ENCODE measurements at places on chromosomes 2 and 18.
A peak's percentile ranks its signal among the peaks of the same experiment; 100 is the strongest.

DNA sequence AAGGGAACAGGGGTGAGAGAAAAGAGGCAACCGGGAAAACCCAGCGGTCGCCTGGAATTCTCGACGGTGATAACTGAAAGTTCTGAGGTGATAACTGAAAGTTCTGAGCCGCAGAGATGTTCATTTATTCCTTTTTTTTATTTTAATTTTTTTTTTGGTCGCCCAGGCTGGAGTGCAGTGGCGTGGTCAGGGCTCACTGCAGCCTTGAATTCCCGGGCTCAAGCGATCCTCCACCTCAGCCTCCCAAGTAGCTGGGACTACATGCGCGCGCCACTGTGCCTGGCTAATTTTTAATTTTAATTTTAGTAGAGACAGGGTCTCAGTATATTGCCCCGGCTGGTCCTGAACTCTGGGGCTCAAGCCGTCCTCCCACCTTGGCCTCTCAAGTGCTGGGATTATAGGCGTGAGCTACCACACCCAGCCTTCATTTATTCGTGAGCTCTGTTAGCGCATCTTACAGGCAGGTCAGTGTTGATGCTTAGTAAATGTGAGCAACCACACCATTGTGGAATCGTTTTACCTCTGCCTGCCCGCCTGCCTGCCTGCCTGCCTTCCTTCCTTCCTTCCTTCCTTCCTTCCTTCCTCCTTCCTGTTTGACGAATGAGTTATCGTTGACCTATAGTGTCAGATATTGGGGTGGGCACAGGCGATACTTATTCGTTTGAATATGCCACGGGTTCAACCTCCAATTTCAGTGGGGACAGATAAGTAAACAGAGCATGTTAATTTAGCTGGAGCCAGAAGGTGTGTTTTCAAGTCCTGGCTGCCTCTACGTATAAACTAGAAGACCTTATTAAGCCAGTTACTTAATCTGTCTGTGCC, 557 bp upstream of the E2F6 start:
- DNase-seq, result no peak

GRCh38 chr18:9838144-9838877, 47.5 kb upstream of the TXNDC2 start:
- DNase-seq, result peak; percentile 80

GRCh38 chr2:171325886-171326585, 107.8 kb downstream of the METTL8 start:
- DNase-seq, result no peak

GRCh38 chr2:135803278-135803677, 33.7 kb downstream of the LCT start:
- DNase-seq, result no peak

DNA sequence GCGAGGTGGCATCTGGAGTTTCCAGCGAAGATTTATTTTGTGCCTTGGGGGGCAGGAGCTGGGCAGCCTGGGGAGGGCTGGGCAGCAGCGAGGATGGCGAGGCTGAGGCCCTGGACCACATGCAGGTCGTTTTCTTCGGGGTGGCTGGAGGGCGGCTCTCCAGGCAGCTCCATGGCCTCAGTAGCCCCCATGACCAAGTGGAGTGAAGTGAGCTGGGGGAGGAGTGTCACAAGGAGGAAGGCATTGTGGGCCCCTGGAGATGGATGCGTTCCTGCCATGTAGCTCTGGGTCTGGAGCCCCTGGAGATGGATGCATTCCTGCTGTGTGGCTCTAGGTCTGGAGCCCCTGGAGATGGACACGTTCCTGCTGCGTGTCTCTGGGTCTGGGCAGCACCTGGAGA, 40.4 kb downstream of the SH3BP4 start:
- no peak for DNase-seq

DNA sequence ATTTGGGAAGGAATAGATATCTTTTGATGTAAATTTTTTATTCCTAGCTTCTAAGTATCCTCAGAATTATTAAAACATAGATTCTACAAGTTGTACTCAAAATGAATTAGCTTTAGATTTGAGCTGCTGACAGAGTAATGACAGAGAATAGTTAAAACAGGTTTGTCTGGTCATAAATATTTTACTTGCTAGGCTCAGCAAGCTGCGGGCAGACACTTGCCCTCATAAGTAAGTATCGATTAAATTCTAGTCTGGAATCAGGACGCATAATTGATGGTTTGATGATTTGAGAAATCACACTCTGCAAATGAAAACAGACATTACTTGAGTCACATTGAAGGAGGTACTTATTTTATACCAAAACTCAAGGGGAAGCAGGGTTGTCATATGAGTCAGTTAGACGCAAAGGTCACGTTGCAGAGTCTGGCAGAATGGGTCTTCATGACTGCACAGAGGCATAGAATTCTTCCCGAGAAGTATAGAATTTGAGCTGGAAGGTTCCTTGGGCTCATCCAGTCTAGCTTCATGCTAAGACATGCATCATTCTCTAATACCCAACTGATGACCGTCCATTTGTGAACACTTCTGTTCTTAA, 27.5 kb downstream of the ARL4C start:
- no peak for DNase-seq

DNA sequence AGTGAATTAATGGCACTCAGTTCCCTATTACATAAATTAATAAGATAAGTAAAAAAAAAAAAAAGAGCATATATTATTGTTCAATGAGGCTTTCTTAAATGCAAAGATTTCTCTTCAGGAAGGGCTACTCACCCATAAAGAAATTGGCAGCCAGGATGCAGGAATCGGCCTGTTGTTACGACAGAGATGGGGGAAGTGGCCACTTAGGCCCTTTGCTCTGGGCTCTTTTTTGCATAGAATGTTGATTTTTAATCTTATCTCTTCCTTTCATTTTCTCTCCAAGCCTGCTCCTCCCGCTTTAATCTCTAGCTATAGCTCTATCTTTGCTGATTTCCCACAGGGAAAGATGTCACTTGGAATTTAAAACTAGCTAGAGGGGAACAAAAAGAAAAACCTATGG, 391.8 kb upstream of the CRIM1 start:
- no peak for DNase-seq

DNA sequence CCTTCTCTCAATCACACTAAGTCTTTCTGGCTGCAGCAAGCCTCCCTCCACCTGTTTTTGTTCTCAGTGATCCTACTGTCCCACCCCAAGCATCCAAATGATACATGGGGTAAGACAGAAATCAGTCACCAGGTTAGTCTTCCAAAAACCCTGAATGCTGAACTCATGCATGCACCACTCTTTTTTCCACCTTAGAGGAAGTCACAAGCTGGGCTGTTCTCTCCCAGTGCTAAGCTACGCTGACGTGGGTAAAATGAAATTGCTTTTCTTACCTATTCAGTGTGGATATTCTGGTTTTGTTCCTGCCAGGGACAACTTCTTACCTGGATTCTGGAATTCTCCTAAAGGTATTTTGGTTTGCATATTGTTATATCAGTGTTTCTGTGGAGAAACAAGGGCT, 54.2 kb downstream of the LANCL1 start:
- DNase-seq, result no peak

DNA sequence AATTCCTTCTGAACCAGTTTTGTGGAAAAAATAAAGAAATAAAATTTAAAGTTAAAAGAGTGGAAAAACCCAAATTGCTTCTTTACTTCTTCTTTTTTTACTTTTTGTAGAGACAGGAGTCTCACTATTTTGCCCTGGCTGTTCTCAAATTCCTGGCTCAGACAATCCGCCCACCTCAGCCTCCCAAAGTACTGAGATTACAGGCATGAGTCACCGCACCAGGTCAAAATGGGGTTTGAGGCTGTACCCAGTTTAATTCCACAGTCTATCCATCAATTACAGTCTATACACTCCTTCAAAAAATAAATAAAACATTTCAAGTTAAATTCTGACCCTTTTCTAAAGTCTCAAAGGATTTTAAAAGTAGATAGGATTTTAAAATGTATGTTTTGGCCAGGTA, 120.3 kb downstream of the FAM161A start:
- DNase-seq, result no peak

DNA sequence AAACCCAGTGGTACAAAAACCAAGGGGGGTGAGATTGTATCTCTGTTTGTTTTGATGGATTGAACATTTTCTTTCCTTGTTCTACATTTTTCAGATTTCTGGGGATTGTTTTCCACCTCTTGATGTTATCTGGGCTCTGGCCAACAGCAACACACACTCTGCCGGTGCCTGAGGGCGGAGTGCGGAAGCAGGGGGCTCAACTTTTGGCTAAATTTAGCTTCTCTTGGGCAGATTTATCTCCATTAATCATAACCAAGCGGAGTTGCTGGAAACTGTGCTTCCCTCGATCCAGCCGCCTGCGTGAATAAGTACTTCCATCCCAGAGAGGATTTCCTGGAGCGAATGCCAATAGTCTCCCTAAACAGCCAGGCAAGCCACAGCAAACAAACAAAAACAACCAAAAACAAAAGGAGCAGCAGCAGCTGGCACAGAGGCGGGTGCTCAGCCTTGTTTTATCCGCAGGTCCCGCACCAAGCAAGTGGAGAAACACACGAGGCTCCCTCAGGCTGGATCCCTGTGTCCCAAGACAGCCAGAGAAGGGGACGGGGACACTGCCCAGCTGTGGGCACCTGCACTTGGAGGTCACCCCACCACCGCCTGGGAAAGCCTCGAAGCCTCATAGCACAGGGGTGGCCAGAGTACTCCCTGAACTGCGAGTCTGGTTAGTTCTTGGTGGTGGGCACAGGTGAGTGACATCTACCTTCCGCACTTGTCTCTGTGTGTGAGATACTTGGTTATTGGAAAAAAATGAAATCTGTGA, 143.4 kb downstream of the NDUFA10 start:
- peak; percentile 35 for DNase-seq

GRCh38 chr2:19868701-19869580, 32.8 kb downstream of the TTC32 start:
- peak; percentile 31 for DNase-seq

DNA sequence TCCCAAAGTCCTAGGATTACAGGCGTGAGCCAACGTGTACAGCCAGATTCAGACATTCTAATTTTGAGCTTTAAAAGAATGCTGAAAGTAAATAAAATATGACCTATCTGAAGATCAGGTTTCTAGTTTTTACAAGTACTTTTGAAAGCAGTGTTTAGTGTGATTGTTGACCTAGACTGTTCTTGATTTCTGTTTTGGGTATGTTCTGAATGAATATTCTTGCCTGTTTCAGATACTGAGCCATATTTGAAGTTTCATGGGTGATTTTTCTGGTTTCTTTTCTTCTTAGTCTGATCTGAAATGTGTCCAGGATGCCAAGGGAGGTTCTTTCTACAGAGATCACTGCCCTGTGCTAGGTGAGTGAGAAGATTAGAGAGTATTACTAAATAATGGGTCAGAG, 37.2 kb downstream of the MIB1 start:
- DNase-seq, result no peak

DNA sequence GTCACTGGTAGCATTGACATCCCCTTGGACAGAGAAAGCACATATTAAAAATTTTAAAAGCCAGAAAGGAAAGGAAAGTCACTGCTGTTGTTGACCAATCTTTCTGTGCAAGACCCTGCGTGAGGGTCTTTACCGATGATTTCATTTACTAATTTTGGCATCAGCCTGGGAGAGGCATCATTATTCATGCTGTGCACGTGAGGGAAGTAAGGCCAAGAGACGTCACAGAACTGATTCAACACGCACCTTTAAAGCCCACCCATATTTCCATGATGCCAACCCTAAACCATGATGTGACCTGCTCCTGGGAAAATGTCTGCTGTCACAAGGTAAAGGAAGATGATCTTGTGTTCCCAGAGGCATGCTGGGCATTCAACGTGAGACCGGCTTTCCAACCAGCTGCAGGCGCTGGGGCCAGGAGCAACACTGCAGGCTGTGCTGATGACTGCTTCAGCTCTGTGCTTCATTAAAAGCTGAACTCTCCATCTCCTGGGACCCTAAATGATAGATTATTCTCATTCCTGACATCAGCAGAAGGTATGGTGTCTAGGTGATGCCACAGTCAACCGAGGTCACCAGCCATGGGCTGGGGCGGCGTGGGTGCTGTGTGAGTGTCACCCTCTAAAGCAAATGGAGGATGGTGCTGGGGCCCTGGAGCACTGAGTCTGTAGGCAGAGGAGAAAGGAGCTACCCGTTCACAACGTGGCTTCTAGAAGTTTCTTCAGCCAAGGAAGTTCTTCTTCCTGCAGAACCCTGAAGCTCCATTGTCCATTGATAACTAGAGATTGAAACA, 53.9 kb downstream of the TMEM18 start:
- DNase-seq, result no peak

DNA sequence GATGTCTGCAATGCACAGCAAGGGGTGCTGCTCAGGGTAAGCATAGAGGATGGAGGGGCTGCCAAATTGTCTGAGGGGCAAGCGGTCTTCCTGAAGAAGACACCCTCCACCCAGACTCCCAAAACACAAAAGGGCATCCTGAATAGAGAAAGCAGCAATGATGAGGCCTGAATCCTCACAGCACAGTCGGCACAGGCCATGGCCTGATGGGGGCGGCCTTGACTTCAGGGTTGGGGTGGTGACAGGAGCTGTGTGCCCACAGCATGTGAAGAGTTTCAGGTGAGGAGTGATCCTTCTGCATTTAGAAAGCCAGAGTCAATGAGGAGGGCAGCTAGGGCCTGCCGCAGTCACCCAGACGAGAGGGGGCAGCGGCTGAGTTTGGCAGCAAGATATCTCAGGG, 159.4 kb downstream of the GALNT14 start:
- DNase-seq, result no peak

GRCh38 chr2:231905026-231905425, 21.2 kb downstream of the NPPC start:
- DNase-seq, result no peak

DNA sequence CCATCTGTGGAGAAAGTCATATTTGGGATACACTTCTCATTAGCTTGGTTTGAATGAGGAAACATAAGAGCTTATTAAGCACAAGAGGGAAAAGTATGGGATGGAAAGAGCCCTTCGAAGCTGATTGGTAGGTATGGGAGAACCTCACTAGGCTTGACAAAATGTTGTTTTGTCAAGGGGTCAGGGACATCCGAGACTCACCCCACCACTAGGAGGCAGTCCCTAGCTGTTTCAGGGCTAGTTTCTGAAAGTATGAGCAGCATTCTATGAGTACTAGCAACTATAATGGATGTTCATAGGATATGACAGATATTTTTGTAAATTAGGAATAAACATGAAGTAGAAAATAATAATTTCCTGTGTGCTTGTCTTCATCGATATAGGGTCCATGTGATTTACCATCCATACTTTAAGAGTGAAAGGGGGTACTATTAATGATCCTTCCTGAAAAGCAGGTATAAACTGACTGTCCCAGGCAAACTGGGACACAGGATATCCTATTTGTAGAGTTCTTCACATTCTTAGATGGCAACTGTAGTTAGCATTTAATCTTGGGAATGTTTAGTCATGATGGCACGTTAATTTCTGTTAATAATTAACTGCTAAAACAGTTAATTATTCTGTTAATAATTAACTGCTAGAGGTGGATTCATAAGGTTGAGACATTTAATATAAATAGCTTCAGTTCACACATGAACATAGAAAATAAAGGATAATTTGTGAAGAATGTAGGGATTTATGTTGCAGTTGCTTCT, 28.4 kb downstream of the OTX1 start:
- DNase-seq, result no peak

DNA sequence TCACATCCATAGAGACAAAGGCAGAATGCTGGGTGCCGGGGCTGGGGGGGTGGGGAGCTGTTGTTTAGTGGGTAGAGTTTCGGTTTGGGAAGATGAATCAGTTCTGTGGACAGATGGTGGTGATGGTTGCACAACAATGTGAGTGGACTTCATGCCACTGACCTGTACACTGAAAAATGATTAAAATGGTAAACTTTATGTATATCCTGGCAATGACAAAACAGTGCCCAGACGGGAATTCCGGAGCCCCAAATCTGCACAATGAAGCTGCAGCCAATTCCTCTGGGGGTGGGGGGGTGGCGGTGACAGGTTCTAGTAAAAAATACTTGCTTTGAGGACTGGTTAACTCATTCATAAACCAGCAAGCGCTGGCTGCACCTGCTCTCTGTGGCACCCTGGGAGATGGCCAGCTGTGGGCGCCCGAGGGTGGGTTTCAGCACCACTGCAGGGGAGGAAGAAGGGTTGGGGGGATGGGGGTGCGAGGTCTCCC, 81.8 kb upstream of the HPCAL1 start:
- DNase-seq, result peak; percentile 84

All from AG10803 (cell line).